ENCODE measurements at places on chromosomes 7 and 10.

- no peak overlapping the region for H3K27ac ChIP-seq
- H3K36me3 ChIP-seq, result no peaks in the 10 kb centered on the region
- H3K27me3 ChIP-seq, result no peaks in the 10 kb centered on the region
- no peak overlapping the region for H3K4me3 ChIP-seq
- peaks cover 4% of the 10 kb centered on the region for H3K4me1 ChIP-seq
Observed at GRCh38 chr7:44150966-44151941, 10.1 kb upstream of the MYL7 start.

DNA sequence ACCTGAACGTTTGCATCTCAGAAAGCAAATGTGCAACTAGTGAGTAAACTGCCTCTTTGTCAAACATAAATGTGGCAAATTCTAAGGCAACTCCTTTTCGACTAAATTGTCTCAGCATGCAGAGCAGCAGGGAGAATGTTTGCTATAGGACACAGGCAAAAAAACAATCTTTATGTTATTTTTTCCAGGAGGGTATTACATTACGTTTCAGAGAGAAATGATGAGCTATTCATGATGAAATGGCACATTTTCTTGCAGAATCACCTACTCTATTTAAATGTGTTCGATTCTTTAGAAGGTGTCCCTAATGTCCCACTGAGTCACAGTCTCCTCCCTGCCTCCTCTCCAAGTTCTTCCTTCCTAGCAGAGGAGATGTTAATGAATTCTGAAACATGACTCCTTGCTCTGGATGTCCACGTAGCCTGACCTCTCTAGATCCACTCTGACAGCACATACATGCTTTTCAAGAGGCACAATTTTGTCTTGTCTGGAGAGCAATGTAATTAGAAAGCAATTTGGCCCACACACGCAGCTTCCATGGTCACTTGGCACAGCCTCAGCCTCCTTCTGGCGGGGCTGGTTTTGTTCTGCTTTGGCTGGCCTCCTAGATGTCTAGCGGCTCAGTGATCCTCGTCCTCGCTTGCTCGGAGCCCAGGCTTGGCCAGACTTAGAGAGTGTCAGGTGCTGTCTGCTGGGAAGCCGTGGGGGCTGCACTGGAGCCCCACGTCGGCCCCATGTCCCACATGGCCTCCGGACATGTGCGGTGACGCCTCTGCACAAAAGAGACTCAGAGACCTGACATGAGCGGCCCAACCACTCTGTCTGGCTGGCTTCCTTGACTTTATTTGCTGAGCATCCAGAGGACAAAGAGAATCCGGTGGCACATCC is 125.7 kb upstream of the ZNF438 start:
- peak overlapping the region; percentile 58 for H3K27ac ChIP-seq
- H3K27me3 ChIP-seq, result no peaks in the 10 kb centered on the region
- DNase-seq, result no peak
- peak overlapping the region; percentile 34 for H3K4me3 ChIP-seq
- no peaks in the 10 kb centered on the region for H3K36me3 ChIP-seq

DNA sequence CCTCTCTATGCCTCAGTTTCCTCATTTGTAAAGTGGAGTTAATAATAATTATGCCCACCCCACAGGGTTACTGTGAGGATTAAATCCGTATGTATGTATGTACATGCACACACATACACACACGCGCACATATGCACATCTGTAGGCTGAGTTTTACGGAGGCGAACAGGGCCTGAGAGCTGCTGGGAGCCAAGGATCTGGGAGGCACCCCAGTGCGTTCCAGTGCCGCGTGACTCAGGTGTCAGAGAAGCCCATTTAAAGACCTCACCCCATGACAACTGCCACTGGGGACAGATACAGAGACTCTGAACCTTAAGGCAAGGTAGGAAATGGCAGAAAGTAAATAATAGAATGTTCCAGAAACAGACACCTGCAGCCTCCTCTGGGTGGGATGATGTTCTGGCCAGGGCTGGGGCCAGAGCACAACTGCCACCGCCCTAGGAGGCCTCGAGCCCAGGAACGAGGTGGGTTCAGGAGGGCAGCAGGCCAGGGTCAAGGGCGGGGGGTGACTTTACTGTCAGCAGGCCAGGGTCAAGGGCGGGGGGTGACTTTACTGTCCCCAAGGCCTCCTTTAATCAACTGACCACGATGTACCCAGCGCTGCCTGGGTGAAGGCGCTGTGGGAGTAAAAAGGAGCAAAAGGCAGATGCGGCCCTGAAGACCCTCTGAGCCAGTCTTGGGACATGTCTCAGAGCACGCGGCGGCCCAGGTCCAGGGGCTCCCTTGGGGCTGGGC is 54.9 kb downstream of the PRKAG2 start:
- DNase-seq, result no peak
- H3K27ac ChIP-seq, result no peak overlapping the region

DNA sequence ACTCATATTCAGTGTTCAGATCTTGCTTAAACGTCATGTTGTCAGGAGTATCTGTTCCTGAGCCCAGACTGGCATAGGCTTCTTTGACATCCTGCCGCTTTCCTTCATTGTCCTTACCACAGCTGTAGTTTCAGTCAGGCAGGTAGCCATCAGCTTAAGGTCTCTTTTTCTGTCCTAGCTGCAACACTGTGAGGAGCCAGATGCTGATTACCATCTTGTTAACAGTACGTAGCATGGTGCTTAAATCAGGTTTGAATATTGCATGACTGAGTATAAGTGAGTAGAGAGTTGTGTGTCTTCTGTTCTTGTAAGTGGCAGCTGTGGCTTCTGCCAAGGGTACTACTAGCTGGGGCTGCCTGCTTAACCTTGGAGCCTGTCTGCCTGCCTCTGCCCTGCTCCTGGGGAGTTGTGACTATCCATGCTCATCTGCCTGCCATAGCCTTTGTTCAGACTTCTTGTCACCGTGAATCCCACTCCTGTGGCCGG is 92.6 kb downstream of the MAPK8 start:
- H3K4me3 ChIP-seq, result no peak overlapping the region
- H3K4me1 ChIP-seq, result no peaks in the 10 kb centered on the region
- no peaks in the 10 kb centered on the region for H3K36me3 ChIP-seq
- DNase-seq, result no peak
- H3K27me3 ChIP-seq, result no peaks in the 10 kb centered on the region

- no peak overlapping the region for H3K4me3 ChIP-seq
- no peak overlapping the region for H3K27ac ChIP-seq
- DNase-seq, result no peak
- H3K27me3 ChIP-seq, result no peaks in the 10 kb centered on the region
- peaks cover 84% of the 10 kb centered on the region for H3K36me3 ChIP-seq
- H3K4me1 ChIP-seq, result no peaks in the 10 kb centered on the region
Observed at GRCh38 chr10:1003884-1004670, 15.8 kb downstream of the GTPBP4 start.
